Fibroblast of skin of left biceps (primary cell): ENCODE measurements at places on chromosomes 5 and 9.
A peak's percentile ranks its signal among the peaks of the same experiment; 100 is the strongest.

- no peak for DNase-seq
Observed at GRCh38 chr9:90469435-90469834, 173.2 kb downstream of the DIRAS2 start.

GRCh38 chr9:126009047-126009446, 261.9 kb downstream of the PBX3 start:
- no peak for DNase-seq

- peak; percentile 59 for DNase-seq
Observed at GRCh38 chr5:10595672-10596309, 31.9 kb downstream of the ANKRD33B start.

DNA sequence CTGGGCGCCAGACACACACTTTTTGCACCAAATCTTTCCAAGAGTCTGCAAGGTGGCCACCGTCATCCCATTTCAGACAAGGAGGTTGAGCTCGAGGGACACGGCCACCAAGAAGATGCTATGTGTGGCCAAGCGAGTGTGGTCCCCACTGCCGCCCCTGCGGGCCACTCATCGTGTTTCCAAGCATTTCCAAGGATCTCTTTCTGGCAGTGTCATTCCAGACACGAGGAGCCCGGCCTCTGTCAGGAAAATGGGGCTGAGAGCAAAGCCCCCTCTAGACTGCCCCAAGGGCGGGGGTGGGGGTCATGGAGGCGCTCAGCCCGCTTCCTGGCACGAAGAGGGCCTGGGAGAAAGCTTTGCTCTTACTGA, 10.6 kb downstream of the VAV2 start:
- DNase-seq = no peak

- DNase-seq = no peak
Observed at GRCh38 chr5:136057401-136058038, 28.7 kb downstream of the TGFBI start.

DNA sequence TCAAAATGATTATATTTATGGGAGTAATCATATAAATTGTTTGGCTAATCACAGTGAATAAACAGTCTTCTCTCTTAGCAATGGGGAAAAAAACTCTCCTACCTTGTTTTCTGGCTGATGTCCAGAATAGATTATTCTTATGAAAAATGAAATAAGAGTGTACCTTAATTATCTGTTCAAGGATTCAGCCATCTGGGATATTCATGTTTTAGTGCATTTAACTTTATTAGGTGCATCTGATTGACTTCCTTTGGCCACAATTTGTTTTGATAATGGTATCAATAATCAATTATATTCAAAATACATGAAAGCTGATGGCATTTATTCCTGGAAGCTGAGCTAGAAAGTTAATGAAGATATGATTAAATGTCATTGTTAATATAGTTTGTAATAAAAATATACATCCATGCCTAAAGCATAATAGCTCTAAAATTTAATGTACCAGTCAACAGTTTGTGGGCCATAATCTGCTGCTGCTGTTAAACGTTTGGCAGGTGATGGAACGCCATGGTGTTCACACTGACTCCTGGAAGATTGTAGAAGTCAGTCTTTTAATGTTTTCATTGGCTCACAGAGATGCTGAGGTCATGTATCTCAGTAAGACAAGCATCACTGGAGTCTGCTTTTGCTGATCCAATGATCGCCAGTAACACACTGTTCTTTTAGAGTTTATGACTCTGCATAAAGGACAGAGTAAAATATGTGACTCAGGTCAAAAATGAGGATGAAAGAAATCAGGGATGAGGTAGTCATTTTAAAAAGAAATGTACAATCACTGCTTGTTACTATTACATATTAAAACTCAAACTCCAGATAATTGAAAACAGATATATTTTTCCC, 105.8 kb downstream of the ISL1 start:
- no peak for DNase-seq

GRCh38 chr5:176629853-176630680, at the start of the genes EIF4E1B and SNCB:
EIF4E1B (plus strand) TSS chr5:176630675; CDS start chr5:176642788, 12,113 bp downstream.
SNCB (minus strand) TSS chr5:176630534; CDS start chr5:176629654, 880 bp downstream.
- no peak for DNase-seq

GRCh38 chr9:110115826-110116542, 92.0 kb downstream of the C9orf152 start:
- DNase-seq = peak; percentile 54

GRCh38 chr9:14341437-14342122, 27.6 kb upstream of the NFIB start:
- no peak for DNase-seq

GRCh38 chr5:172170251-172170701, 17.7 kb downstream of the STK10 start:
- no peak for DNase-seq

DNA sequence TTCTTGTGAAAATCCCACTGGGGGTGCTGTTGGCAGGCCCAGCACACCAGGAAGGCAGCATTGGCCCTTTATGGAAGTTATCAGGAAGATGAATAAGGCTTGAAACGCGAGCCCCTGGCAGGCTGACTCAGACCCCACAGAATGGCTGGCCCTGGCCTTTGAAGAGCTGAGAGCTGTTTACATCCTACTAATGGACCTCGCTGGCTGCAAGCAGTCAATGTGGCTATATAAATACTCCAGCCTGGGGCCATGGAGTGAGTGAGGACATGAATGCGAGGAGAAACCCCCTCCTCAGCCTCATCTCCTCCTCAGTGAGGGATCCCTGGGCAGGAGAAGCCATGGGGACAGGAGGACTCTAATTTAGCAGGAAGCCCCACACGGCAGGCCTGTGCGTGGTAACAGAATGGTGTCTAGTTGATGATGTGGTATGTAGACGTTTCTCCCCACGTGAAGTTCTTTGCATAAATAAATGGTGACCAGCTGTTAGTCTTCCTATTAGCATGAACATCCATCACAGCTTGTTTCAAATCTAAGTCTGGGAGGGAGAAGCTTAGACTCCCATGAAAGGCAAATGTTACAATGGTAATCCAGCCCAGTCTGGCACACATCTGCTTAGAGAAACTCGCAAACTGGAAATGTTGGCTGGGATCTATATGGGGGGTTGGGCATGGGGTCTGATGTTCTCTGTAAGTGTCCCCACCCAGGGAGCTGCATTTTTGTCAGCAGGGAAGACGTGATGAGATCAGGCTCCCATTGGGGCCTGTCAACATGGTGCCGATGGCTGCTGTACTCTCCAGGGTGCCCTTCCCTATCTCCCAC, 175.1 kb upstream of the PITX1 start:
- DNase-seq = peak; percentile 92

DNA sequence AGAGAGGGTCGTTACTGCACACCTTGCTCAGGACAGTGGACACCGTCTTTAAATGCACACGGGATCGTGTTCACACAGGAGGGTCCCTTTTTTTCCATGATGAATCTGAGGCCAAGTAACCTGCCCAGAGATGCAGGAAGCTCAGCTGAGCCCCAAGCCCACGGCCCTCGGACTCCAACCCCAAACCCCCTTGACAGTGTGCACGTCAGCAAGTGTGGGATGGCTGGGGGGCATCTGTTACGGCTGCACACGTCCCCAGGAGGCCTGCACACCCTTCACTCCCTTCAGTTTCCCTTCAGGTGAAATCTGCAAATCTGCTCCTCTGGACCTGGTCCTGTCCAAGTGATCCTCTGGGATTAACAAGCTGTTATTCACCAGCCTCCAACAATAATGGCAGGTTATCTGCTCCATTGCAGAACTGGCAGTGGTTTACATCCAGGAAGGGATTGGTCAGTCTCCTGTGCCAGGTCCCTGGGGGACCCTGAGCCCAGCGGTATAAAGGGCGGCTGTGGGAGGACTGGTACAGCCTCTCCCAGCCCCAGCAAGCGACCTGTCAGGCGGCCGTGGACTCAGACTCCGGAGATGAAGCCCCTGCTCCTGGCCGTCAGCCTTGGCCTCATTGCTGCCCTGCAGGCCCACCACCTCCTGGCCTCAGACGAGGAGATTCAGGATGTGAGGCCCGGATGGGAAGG, at the start of gene LCN1:
LCN1 (plus strand) TSS at position 525 of the 692 bp plus-strand sequence; CDS start at position 583, 58 bp downstream.
- DNase-seq = no peak

- no peak for DNase-seq
Observed at GRCh38 chr5:33688526-33688925, 203.3 kb downstream of the ADAMTS12 start.

DNA sequence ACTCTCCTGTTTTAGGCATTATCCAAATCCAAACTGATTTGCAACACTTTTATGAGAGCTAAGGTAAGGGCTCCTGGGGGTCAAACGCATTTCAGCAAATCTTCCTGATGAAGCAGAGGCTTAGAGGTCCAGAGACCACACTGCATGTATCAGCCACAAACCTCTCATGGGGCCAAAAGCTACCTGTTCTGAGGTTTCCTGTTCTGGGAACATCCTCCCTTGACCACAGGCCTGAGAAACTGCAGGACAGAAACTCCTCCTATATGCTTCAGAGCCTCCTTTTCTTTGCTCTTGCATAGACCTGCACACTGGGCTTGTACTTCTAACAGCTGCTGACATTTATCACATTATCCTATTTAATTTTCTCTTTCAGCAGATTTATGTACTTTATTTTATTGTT, 92.6 kb downstream of the OR2K2 start:
- DNase-seq = no peak

- peak; percentile 53 for DNase-seq
Observed at GRCh38 chr9:136410500-136411287, at the start of the genes ENTR1 and PMPCA. ENTR1 (minus strand) TSS chr9:136410614; CDS start chr9:136410397, 217 bp downstream. PMPCA (plus strand) TSS chr9:136410658; CDS start chr9:136410669, 11 bp downstream.

GRCh38 chr5:93107805-93108520, 473.1 kb downstream of the NR2F1-AS1 start:
- no peak for DNase-seq

- DNase-seq = peak; percentile 25
Observed at GRCh38 chr5:145554399-145554798, 280.7 kb downstream of the PRELID2 start.

DNA sequence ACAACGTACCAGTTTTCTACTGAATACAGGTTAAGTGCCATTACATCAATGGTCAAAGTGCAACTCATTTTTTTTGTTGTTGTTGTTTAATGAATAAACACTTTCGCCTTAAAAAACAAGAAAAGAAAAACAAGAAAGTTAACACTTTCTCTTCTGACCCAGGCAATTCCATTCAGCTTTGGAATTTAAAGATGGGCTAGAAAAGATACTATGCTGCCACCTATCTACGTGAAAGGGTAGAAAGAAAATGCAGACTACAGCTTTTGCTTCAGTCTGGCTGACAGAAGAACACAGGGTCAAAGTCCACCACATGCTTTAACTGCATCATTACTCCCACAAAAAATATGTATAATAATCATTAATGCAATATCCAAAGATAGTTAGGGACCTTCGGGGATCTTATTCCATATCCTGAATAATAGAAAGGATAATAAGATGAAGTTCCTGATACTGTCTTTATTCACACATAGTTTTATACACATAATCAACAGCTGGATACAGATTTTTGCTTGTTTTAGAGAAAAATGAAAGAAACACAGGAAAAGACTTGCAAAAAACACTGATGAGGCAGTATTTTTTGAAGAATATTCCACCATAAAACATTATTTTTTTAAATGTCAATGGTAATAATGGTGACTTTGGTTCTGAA, 40.4 kb downstream of the ZDHHC21 start:
- DNase-seq = no peak

GRCh38 chr9:16825331-16825725, 45.1 kb downstream of the BNC2 start:
- peak; percentile 65 for DNase-seq

- no peak for DNase-seq
Observed at GRCh38 chr5:80035839-80036238, 691 bp downstream of the THBS4 start.

DNA sequence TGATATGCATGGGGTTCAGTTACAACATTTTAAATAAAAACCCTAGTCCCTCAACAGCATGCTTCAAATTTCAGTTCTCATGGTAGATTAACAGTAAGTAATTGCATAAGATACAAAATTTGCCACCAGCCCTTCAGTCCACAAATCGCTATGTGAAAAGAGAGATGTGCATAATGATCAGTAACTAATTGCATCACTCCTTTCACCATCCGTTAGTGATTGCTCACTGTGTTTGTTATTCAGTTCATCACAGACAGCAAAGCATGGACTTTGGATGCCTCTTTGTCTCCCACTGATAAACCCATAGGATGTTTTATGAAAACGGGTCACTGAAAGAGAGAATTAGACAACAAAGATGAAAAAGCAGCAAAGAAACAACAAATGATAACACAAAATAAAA, 103.2 kb downstream of the MCTP1 start:
- DNase-seq = no peak

DNA sequence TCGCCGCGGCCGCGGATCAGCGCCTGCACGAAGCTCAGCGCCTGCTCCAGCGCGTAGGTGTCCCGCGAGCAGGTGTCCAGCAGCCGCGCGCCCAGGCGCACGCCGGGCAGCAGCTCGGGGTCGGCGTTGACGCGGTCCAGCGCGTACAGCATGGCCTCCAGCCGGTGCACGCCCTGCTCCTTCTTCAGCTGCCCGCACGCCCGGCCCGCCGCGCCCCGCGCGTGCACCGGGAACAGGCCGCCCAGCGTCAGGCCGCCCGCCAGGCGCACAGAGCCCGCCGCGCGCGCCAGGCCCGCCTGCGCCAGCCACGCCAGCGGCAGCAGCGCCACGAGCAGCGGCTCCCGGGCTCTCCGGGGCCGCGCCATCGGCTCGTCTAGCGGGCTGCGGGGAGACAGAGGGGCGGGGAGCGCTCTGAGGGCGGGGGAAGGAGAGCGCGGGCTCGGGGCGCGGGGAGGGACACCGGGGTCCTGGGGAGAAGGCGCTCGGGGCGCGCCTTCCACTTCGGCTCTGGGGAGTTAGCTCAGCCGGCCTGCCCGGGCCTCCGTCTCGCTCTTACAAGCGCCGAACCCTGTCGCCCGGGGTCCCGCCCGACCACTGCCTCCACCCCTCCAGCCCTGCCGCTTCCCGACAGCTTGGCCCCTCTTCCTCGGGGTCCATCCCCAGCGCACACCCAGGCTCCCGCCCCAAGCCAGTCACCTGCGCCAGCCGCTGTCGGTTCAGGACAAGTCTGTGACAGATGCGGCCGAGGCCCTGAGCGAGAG, at the start of gene GRM6:
GRM6 (minus strand) TSS at position 741 of the 761 bp plus-strand sequence; CDS start at position 365, 376 bp downstream.
- DNase-seq = no peak

DNA sequence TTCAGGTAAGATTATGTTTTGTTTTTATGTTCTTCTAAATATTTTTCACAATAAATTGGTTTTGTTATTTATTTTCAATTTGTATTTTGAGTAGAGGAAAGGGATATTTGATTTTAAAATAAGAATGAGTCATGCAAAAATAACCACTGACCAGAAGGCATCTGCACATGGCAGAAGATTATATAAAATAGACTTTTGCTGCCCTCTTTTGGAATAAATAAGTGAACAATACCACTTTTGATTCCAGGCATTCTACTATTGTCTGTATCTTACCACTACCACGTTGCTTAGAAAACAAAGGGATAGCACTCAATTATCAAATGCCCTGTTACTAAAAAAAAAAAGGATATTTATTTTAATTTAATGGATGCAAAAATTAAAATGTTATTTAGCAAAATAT, 227.3 kb upstream of the ITGA1 start:
- no peak for DNase-seq

DNA sequence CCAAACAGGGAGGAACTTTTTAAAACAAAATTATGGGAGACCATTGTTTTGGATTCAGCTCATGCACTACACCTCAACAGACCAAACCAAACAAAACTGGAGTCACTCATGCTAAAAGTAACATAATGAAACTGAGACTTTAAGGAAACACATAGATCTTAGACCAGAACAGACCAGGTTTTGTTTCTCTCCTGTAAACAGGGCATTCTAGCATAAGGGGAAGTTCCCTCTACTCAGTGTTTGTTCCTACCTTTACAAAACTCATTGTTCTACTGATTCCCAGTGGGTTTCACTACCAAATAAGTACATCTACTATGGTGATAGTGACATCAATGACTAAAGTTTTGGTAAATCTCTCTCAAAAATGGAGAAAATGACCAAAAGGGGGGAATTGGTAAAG, 1103.6 kb upstream of the EDIL3 start:
- no peak for DNase-seq
